ENCODE measurements at places on chromosomes 13 and 19.

GRCh38 chr13:108220041-108220440, 1.8 kb downstream of the ABHD13 start:
- no peak overlapping the region for H3K4me3 ChIP-seq
- H3K36me3 ChIP-seq = no peaks in the 10 kb centered on the region
- no peak overlapping the region for H3K27ac ChIP-seq
- no peak for DNase-seq
- no peaks in the 10 kb centered on the region for H3K27me3 ChIP-seq
- H3K4me1 ChIP-seq = peaks cover 30% of the 10 kb centered on the region

GRCh38 chr13:97015661-97016350, 21.5 kb upstream of the OXGR1 start:
- no peaks in the 10 kb centered on the region for H3K27me3 ChIP-seq
- H3K4me3 ChIP-seq = no peak overlapping the region
- peak; percentile 6 for DNase-seq
- no peaks in the 10 kb centered on the region for H3K4me1 ChIP-seq

GRCh38 chr13:25352806-25353205, 19.0 kb upstream of the ATP8A2 start:
- H3K27ac ChIP-seq = no peak overlapping the region
- H3K27me3 ChIP-seq = peaks cover 20% of the 10 kb centered on the region
- no peaks in the 10 kb centered on the region for H3K4me1 ChIP-seq
- H3K4me3 ChIP-seq = no peak overlapping the region

- H3K4me1 ChIP-seq = peaks cover 14% of the 10 kb centered on the region
- no peak for DNase-seq
- no peak overlapping the region for H3K27ac ChIP-seq
Observed at GRCh38 chr19:49645995-49646394, 4.0 kb downstream of the SCAF1 start.

GRCh38 chr19:46450737-46451136, 20.6 kb downstream of the PNMA8A start:
- DNase-seq = no peak
- peaks cover 5% of the 10 kb centered on the region for H3K27me3 ChIP-seq
- H3K36me3 ChIP-seq = no peaks in the 10 kb centered on the region
- H3K27ac ChIP-seq = no peak overlapping the region

- H3K4me3 ChIP-seq = no peak overlapping the region
- peak overlapping the region; percentile 59 for H3K27ac ChIP-seq
- no peaks in the 10 kb centered on the region for H3K36me3 ChIP-seq
- DNase-seq = peak; percentile 61
- no peaks in the 10 kb centered on the region for H3K27me3 ChIP-seq
Observed at GRCh38 chr13:32471187-32471922, 43.4 kb upstream of the N4BP2L1 start.

DNA sequence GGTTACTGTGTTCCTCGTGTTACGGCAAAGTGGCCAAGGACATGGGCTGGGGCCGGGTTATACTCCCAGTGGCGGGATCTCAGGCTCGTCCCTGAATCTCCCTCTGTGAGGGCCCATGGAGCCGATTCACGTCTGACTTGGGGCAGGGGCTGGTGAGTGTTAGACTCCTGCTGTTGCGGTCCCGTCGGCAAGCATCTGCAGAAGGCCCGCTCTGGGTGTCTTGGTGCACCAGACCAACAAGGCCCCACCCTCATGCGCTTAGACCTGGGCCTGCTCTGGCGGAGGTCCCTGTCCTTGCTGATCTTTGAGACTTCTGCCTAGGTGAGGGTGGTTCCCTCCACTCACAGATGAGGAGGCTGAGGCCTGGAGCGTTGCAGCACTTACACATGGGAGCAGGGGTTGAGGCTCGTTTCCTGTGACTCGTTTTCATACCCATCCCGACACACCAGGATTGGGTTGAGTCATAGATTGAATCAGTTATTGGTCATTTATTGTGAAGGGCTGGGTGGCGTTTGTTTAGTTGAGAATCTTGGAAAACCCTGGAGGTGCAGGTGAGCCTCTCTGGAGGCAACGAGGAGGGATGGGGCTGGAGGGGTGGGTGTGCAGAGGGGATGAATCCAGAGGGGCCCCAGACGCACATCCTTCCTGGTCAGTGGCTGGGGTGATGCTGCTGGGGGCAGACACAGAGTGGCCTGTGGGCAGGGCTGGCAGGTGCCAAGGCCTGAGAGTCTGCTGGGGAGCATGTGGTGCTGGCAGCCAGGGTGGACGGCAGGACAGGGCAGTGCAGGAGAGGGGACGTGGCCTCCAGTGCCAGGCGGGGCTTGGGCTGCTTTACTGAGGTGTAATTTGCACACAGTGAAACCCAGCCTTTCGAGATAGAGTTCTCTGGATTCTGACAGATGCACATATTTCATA, 4.6 kb downstream of the EPN1 start:
- DNase-seq = peak; percentile 84
- peaks cover 34% of the 10 kb centered on the region for H3K4me1 ChIP-seq
- no peaks in the 10 kb centered on the region for H3K27me3 ChIP-seq
- peaks cover 14% of the 10 kb centered on the region for H3K36me3 ChIP-seq
- H3K4me3 ChIP-seq = no peak overlapping the region

- no peaks in the 10 kb centered on the region for H3K36me3 ChIP-seq
- peak overlapping the region; percentile 69 for H3K4me3 ChIP-seq
- no peaks in the 10 kb centered on the region for H3K4me1 ChIP-seq
- no peak for DNase-seq
Observed at GRCh38 chr19:10624585-10624984, 768 bp upstream of the SLC44A2 start.

DNA sequence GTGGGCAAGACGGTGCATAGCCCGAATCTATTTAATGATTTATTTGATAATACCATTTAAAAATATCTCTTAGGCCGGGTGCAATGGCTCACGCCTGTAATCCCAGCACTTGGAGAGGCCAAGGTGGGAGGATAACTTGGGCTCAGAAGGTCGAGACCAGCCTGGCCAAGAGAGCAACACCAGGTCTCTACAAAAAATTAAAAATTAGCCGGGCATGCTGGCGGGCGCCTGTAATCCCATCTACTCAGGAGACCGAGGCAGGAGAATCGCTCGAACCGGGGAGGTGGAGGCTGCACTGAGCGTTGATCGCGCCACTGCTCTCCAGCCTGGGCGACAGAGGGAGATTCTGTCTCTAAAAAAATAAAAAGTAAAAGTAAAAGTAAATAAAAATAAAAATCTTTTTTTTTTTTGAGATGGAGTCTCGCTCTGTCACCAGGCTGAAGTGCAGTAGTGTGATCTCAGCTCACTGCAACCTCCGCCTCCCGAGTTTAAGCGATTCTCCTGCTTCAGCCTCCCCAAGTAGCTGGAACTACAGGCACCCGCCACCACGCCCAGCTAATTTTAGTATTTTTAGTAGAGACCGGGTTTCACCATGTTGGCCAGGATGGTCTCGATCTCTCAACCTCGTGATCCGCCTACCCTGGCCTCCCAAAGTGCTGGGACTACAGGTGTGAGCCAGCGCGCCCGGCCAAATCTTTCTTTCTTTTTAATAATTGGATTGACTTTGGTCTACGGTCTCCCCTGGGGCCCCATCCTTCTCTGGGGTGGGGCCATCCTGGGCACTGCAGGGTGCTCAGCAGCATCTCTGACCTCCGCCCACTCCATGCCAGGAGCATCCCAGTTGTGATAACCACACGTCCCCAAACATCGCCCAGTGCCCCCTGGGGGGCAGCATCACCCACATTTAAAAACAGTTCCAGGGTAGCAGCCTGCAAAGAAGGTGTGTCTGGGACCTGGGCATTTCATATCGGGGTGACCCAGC, 90.7 kb downstream of the GNG7 start:
- no peak for DNase-seq
- no peak overlapping the region for H3K27ac ChIP-seq
- no peaks in the 10 kb centered on the region for H3K4me1 ChIP-seq
- H3K4me3 ChIP-seq = no peak overlapping the region
- H3K36me3 ChIP-seq = no peaks in the 10 kb centered on the region

- no peaks in the 10 kb centered on the region for H3K4me1 ChIP-seq
- DNase-seq = no peak
- no peaks in the 10 kb centered on the region for H3K27me3 ChIP-seq
- H3K36me3 ChIP-seq = peaks cover 36% of the 10 kb centered on the region
- H3K4me3 ChIP-seq = no peak overlapping the region
Observed at GRCh38 chr13:99542788-99543406, 41.6 kb downstream of the TM9SF2 start.

- DNase-seq = peak; percentile 25
- H3K36me3 ChIP-seq = no peaks in the 10 kb centered on the region
- H3K27me3 ChIP-seq = no peaks in the 10 kb centered on the region
- peaks cover 8% of the 10 kb centered on the region for H3K4me1 ChIP-seq
- H3K4me3 ChIP-seq = no peak overlapping the region
Observed at GRCh38 chr19:10981252-10981895, 20.5 kb downstream of the SMARCA4 start.

- no peaks in the 10 kb centered on the region for H3K36me3 ChIP-seq
- peaks cover 87% of the 10 kb centered on the region for H3K4me1 ChIP-seq
- no peak overlapping the region for H3K4me3 ChIP-seq
- H3K27me3 ChIP-seq = no peaks in the 10 kb centered on the region
- peak overlapping the region; percentile 97 for H3K27ac ChIP-seq
- no peak for DNase-seq
Observed at GRCh38 chr19:4372165-4373012, 28.0 kb downstream of the SH3GL1 start.

GRCh38 chr13:66301006-66301405, 929.1 kb downstream of the PCDH9 start:
- no peak for DNase-seq
- no peak overlapping the region for H3K4me3 ChIP-seq
- no peaks in the 10 kb centered on the region for H3K4me1 ChIP-seq
- no peak overlapping the region for H3K27ac ChIP-seq
- H3K36me3 ChIP-seq = no peaks in the 10 kb centered on the region

GRCh38 chr13:90246687-90247345, 1100.7 kb upstream of the MIR17HG start:
- DNase-seq = no peak
- no peaks in the 10 kb centered on the region for H3K4me1 ChIP-seq
- no peak overlapping the region for H3K27ac ChIP-seq
- no peaks in the 10 kb centered on the region for H3K27me3 ChIP-seq
- H3K36me3 ChIP-seq = no peaks in the 10 kb centered on the region
- no peak overlapping the region for H3K4me3 ChIP-seq

- no peaks in the 10 kb centered on the region for H3K36me3 ChIP-seq
- DNase-seq = no peak
- no peak overlapping the region for H3K4me3 ChIP-seq
- no peaks in the 10 kb centered on the region for H3K27me3 ChIP-seq
- no peak overlapping the region for H3K27ac ChIP-seq
Observed at GRCh38 chr13:68428292-68428691, 1198.2 kb upstream of the PCDH9 start.

DNA sequence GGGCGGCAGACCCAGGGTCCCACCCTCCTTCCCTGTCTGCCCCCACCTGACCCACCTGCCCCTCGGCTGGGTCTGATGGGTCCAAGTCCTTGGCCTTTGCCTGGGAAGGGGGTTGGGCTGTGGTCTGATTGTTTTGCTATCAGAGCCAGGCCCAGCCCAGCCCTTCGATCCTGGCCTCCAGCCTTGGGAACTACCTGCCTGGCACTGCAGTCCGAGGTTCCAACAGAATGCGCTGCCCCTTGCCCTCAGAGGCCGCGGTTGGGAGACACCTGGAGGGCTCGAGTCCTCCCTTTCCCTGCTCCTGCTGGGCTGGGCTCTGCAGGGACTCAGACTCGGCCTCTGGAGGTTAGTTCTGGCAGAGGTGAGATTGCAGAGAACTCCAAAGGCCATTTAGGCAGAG, 1.6 kb downstream of the CCL25 start:
- H3K27me3 ChIP-seq = 0 out of 2 replicates have a peak, but pooled peaks cover 3% of the 10 kb centered on the region
- no peaks in the 10 kb centered on the region for H3K36me3 ChIP-seq
- no peaks in the 10 kb centered on the region for H3K4me1 ChIP-seq
- no peak overlapping the region for H3K27ac ChIP-seq

- H3K4me1 ChIP-seq = 0 out of 2 replicates have a peak, but pooled peaks cover under 1% of the 10 kb centered on the region
- no peaks in the 10 kb centered on the region for H3K27me3 ChIP-seq
- H3K27ac ChIP-seq = peak overlapping the region; percentile 31
- 0 out of 2 replicates have a peak, but pooled peaks cover 4% of the 10 kb centered on the region for H3K36me3 ChIP-seq
- H3K4me3 ChIP-seq = peak overlapping the region; percentile 78
- DNase-seq = no peak
Observed at GRCh38 chr19:927351-927779, 1.5 kb downstream of the ARID3A start.

DNA sequence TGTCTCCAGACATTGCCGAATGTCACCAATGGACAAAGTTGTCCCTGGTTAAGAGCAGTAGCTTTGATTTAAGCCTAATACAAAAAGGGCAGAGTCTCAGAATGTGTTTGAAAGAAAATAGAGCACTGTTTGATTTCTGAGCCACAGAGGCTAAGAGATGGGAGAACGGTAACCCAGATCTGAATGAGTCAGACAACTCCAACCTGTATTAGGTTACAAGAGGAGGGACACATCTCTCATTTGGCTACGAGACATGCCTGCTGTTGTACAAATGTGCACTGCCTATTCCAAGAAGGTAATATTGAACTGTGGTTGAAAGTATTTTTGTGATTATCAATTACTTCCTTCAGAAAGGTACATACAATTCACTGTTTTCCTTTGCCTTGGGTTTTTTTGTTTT, 4.9 kb upstream of the HSPH1 start:
- no peaks in the 10 kb centered on the region for H3K36me3 ChIP-seq
- H3K27ac ChIP-seq = no peak overlapping the region
- no peak overlapping the region for H3K4me3 ChIP-seq
- no peaks in the 10 kb centered on the region for H3K27me3 ChIP-seq
- no peak for DNase-seq
- 0 out of 2 replicates have a peak, but pooled peaks cover 4% of the 10 kb centered on the region for H3K4me1 ChIP-seq

DNA sequence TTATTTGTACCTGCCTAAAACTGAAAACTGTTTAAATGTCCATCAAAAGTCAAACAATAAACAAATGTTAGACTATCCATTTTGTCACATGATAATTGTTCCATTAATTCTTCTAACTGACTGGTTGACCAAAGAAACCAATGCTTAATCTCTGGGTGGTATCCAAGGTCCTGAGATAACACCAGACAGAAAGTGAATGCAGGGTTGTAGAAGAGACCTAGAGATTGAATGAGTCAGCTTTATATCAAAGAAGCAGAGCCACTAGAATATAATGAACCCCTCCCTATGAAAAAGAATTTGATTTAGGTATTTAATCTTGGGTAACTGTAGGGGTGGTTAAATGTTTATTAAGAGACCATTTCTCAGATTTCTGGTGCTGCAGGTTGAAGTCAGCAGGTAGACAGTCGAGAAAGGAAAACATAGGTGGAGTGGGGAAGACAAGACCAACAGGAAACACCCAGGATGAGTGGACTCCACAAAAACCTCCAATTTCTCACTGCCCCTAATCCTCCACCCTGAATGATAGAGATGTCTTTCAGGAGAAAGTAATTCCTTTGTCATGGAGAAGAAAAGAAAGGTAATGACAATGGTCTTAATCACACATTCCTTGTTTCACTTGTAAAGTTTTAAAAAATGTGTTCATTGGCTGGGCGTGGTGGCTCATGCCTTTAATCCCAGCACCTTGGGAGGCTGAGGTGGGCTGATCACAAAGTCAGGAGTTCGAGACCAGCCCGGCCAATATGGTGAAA, 536.4 kb downstream of the IRS2 start:
- no peak overlapping the region for H3K4me3 ChIP-seq
- no peak for DNase-seq
- H3K36me3 ChIP-seq = no peaks in the 10 kb centered on the region

- H3K4me3 ChIP-seq = no peak overlapping the region
- no peak overlapping the region for H3K27ac ChIP-seq
- no peaks in the 10 kb centered on the region for H3K4me1 ChIP-seq
- H3K36me3 ChIP-seq = no peaks in the 10 kb centered on the region
- no peaks in the 10 kb centered on the region for H3K27me3 ChIP-seq
Observed at GRCh38 chr19:23440207-23440606, 44.9 kb upstream of the ZNF91 start.

GRCh38 chr13:44802491-44802890, 186.8 kb downstream of the NUFIP1 start:
- DNase-seq = no peak
- no peak overlapping the region for H3K27ac ChIP-seq
- no peaks in the 10 kb centered on the region for H3K27me3 ChIP-seq
- H3K4me1 ChIP-seq = peaks cover 8% of the 10 kb centered on the region
- no peaks in the 10 kb centered on the region for H3K36me3 ChIP-seq
- no peak overlapping the region for H3K4me3 ChIP-seq

Data from GM23248 (cell line).